ENCODE measurements at places on chromosomes 5 and 9.

DNA sequence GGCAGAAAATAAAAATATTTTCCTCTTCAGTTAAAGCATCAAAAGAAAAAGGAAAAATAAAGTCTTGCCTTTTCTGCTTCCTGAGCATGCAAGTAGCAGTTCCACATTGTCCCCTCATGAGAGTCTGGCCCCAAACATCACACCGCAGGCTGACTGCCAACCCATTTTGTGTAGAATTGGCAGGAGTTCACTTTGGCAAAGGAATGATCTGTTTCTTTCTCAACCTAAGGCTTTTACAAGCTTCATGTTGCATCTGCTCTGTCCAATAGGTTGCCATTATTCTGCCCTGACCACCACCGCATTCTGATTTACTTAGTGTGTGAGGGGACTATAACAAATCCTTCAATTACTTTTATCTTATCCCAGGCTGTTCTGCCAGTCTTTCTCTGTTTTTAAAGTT is 249.5 kb downstream of the ISL1 start:
- DNase-seq = peak; percentile 66

GRCh38 chr9:89880161-89880560 is 275.3 kb downstream of the GADD45G start:
- no peak for DNase-seq

GRCh38 chr5:162703914-162704313 is 636.3 kb downstream of the GABRG2 start:
- no peak for DNase-seq

DNA sequence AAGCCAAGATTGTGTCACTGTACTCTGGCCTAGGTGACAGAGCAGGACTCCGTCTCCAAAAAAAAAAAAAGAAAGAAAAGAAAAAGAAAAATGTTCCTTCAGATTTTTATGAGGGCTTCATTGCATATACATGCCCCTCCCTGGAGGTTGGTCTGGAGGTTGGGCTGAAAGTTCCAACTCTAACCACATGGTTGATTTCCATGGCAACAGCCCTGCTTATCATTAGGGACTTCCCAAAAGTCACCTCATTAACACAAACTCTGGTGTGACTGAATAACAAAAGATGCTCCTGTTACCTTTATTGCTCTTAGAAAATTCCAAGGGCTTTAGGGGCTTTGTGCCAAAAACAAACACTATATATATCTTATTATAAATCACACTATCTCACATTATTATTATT is 113.8 kb downstream of the TMC1 start:
- no peak for DNase-seq

GRCh38 chr5:61289241-61289640 is 42.8 kb upstream of the ZSWIM6 start:
- DNase-seq = no peak

GRCh38 chr9:14520341-14520740 is 172.9 kb downstream of the ZDHHC21 start:
- no peak for DNase-seq

GRCh38 chr9:1979741-1980367 is 35.3 kb upstream of the SMARCA2 start:
- DNase-seq = no peak

- peak; percentile 8 for DNase-seq
Measured at GRCh38 chr5:132272311-132273210, 15.1 kb downstream of the PDLIM4 start.

DNA sequence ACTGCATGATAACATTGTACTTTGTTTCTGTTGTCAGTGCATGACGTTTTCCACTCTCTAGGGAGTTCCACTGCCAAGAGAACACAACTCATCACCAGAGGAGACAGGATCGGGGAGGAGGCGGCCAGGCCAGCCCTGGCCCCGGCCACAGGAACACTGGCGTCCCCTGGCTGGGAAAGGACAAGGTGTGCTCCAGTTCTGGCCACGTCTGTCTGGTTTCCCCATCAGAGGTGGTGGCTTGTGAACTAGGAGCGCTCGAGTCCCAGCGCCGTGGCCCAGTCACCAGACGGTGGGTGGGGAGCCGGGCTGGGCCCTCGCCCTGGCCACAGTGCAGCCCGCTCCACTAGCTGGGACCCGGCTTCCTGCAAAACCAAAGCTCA is 211.9 kb upstream of the IRX4 start:
- no peak for DNase-seq

DNA sequence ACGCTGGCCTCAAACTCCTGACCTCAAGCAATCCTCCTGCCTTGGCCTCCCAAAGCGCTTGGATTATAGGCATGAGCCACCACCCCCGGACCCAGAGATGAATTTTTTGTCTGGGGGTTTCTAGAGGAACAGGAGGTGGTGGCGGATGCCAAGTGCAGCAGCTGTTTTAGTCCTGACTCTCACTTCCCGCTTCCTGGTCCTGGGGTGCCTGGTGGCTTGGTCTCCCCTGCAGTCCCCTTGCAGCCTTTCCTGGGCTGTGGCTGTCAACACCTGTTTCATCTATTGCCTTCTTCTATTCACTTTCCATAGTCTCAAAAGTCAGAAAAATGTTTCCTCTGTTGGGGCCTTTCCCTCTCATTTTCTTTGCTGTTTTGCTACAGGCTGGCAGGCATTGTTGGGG is 6.5 kb upstream of the NHP2 start:
- no peak for DNase-seq

DNA sequence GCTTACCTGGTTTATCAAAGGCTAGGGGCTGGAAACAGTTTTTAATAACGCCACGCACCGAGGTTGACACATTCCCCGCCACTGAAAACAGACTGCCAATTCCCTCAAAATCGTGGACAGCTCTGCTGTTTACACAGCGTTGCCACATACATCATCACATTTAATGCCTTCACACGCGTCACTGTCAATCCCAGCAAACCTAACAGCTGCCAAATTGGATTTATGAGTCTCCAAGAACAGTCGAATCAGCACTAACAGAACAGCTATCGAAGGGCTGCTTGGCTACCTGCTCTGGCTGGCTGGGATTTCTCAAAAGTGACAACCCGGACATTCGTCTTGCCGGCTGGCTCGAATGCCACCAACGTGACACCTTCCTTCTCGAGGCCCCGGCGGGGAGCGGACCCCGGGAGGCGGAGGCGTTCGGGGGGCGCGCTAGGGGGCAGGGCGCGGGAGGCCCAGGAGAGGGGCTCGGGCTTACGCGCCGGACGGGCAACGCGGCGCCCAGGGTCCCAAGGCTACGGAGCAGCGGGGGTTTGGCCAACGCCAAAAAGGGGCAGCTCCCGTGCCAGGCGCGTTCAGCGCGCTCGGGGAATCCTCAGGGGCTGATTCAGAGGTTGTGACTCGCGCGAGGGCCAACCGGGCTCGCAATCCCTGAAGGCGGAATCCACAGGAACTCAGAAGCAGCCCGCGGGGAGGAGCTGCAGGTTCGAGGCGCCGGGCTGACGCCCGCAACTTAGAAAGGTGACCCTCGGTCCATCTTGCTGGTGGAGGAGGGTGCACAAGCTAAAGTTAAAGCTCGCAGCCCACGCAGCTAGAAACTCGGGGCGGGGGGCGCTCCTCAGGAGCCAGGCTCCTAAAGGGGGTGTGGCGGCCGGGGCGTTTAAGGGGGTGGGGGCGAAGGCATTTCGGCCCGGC is 1.2 kb downstream of the CDC14B start:
- DNase-seq = no peak

DNA sequence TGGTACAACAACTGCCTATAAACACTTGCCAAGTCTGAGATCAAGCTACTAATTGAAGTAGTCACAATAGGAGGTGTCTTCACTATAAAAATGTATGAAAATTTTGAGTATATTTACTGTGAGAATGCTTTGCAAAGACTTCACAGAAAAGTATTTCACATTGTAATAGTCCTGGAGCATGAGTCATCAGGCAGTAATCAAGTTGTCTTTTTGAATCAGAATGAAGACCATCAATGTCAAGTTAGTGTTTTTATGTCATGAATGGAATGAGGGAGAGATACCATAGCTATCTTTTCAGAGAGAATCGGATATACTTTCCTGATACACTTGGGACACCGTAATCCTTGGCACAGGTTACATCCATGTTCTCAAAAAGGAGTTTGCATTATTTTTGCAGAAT is 466.9 kb upstream of the ARRDC3 start:
- no peak for DNase-seq

DNA sequence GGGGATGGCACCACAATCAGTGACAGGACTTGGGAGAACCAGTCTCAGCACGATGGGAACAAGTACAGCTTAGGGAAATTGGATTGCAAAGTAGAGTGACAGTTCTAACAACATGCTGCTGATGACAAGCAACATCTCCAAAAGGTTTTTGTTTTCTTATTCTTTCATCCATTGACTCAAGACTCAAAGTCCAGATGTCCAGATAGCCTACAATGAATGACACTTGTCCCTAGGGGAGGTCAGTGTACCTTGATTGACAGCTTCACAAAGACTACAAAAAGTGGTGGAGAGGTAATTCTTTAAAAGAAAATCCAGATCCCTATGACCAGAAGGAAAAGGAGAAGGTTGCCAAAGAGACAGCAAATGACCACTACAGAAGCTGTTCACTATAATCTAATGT is 323.9 kb downstream of the TMEM232 start:
- DNase-seq = no peak

DNA sequence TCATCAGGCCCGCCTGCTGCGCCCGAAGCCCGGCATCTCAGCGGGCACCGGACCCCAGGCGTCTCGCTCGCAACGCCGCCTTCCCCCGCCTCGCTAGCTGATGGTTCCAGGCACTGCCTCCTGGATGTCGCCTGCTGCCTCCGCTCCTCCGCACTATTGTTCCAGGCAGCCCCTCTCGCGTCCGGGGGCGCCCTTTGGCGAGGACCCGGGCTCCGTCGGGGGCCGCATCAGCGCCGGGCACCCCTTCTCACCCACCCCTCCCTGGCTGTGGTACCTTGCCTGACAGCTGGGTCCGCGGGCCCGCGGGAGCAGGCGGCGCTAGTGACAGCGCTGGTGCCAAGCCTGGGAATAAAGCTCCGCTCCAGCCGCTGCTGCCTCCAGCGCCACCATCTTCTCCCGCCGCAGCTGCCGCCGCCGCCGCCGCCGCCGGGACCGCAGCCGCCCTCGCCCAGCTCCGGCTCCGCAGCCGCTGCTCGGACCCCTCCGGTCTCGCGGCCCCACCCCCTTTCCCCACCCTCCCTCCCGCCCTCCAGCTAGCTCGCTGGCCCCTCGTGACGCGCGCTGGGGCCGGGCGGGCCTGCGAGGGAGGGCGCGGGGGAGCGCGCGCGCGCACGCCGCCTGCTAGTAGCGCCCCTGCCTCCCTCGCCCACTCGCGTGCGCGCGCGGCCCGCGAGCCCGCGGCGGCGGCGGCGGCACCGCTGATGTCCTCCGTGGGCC is at the start of gene APBA1:
TSS of gene APBA1 (minus strand) at position 493 of the 717 bp plus-strand sequence.
- peak; percentile 56 for DNase-seq

GRCh38 chr9:4117835-4118610 is 181.8 kb downstream of the GLIS3 start:
- no peak for DNase-seq

DNA sequence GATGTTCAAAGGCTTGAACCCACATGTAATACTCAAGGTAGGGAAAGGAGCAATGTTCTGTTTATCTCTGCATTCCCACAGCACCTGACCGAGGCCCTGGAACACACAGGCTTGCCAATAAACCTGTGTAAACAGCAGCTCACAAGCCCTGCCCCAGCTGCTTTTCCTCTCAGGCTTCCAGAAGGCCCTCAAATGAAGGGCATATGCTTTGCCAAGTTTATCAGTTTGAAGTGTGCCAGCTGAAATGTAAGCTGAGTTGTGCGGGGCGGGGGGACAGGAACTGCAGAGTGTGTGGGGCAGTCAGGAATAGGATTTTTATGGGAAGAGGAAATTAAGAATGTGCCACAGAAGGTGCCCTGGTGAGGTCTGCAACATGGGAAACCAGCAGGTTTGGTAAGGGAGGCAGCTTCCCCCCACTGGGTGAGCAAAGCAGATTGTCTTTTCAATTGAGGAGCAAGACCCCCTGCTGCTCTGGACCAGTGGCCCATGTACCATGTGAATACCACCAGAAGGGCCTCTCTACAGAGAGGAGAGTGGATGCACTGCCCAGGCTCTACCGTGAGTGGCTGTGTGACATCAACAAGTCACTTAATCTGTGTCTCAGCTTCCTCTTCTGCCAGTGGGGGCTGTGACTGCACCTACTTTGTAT is 194.8 kb downstream of the SPOCK1 start:
- peak; percentile 92 for DNase-seq

- DNase-seq = no peak
Measured at GRCh38 chr5:55071413-55071812, 31.0 kb upstream of the GZMA start.

DNA sequence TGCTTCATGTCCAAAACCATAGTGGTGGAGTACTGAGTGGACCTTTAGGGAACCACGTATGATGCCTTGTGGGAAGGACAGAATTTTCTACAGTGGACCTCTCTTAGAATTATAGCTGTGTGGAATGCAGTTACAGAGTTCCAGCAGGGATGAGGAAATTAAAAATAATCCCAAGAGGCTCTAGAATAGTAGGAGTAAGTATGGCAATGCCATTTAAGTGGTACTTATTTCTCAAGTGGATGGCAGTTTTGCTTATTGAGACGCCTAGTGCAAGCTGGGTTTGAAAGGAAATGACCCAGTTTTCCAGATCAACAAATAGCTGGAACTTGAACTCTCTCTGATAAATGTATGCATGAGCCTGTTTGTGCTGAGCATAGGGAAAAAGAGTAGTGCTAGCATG is 431.6 kb downstream of the PRR16 start:
- no peak for DNase-seq

- DNase-seq = no peak
Measured at GRCh38 chr5:180792965-180793287, 9.7 kb downstream of the MGAT1 start.

GRCh38 chr5:68088302-68088701 is 127.3 kb upstream of the PIK3R1 start:
- no peak for DNase-seq

DNA sequence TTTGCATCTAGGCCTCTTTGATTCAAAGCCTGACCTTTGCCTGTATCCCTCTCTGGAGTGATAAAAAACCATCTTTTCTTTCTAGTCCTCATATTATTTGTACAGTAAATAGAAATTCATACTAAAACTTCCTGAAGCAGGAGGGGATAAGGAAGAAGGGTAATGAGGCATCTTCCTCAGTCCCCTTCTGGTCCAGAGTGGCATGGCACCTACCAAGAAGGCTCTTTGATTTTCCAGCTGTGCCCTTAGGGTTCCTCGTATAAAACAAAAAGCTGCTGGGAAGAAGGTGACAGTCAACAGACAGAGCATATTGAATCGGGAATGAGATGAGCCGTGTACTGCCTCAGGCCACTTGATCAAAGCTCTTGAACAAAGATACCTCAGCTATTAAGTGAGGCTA is 71.9 kb upstream of the SPDL1 start:
- DNase-seq = no peak

DNA sequence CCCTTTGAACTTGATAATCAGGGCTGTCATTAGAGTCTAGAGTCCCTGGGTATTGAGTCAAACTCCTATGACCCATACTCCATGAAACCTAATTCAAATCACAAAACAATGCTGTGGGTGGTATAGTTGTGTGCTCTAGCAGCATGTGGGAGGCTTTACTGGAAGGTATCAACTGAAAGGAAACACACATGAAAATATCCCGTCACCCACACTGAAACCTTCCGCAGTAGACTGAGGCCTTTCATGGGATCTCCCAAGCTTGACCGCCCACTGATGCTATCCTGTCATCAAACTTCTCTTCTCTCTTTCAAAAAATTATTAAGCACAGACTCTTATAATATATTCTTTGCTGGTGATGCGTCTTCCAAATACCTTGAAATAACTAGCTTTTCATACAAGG is 569.1 kb upstream of the MEF2C start:
- DNase-seq = no peak

- DNase-seq = peak; percentile 3
Measured at GRCh38 chr5:145347026-145347616, 488.0 kb downstream of the PRELID2 start.

Data from NCI-H1092 (cell line).